ENCODE measurements at places on chromosomes 11 and 22.

DNA sequence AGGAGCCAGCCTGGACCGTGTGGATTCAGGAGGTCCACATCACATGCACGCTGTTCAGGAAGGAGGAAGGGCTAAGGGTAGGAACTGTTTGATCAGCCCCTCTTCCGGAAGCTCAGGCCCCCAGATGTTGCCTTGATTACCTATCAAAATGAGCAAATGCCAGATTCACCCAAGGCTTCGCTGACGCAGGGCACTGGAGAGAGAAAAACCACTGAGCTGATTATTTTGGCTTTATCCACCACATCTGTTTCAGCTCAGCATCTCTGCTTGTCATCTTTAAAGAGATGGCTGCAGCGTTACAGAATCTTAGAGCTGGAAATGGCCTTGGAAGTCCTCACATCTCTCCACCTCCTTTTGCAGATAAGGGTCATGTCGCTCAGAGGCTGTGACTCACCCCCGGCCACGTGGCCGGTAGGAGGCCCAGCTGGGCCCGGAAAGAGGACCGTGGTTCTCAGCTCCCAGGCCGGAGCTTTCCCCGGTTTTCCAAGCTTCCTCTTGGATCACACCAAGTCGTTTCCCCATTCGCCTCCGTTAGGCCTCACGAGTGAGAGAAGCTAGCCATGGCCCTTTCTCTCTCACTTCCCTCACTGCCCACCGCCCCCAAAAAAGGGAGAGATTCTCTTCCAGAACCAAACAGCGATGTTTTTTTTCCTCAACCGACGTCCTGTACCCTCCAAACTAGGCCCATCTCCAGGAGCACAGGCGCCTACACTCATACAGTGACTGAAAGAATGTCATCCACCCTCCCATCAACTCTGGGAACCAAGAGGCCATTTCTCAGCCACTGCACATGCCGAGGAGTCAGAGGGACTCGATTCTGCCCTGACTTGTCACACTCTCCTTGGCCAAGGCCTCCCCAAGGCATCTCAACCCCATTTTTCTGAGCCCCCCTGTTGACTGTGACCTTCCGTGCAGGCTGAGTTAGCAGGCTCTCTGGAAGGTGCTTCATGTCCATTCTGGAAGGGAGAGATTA lies 37.6 kb downstream of the LIF start:
- DNase-seq = no peak

- no peak for DNase-seq
Measured at GRCh38 chr11:14713496-14714244, 70.1 kb downstream of the PDE3B start.

DNA sequence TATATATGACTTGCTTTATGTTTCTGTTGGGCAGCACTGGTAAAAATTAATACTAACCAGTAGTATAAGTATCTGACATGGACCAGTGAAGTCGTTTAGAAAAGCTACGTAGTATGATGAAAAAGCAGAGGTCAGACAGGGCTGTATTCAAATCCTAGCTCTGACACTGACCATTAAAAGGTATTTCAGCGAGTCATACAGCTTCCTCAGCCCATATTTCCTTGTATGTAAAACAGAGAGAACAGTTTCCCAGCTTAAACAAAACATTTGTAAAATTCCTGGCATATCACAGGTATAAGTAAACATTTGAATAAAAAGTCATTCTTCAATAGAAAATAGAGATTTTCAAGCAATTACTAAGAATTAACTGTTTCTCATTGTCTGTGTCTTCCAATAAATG lies 4.2 kb downstream of the NOX4 start:
- DNase-seq = no peak

DNA sequence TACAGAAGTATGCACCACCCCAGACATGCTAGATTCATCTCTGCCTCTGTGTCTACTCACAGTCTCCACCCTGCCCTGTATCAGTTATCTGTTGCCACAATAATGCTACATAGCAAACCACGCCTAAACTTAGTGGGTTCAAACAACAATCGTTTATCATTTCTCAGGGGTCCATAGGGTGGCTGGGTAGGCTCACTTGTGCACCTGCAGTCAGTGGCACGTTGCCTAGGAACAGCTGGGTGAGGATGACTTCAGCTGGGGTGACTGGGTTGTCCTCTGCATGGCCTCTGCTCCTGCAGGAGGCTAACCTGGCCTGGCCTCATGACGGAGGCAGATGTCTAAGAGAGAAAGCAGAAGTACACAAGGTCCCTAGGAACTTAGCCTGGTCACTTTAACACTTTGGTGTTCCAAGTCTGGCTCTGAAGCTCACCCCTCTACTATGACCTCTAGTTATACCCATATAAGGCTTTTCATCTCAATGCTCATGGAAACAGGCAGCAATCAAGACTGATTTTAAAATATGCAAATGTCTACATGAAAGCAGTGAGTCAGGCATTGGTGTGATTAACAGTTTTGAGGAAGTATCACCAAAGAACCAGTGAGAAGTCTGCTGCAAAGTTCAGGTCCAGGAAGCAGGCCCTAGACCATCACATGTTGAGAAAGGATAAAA lies 10.7 kb downstream of the OLFML1 start:
- no peak for DNase-seq

DNA sequence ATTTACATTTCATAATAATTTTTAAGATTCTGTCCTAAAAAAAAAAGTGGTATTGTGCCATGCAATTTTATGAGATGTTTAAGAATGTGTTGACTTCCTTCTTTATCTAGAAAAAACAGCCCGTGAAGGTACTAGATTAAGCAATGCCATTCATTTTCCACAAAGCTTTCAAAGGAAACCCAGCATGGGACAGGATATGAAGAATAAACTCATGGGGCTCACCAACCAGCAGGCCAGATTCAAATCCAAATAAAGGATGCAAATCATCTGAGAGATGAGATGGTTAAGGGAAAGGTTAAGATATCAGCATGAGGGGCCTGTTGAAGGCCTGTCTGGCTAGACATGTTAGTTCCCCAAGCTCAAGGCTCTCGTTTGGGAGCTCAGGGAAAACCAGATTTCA lies 199.1 kb downstream of the SWAP70 start:
- DNase-seq = no peak

DNA sequence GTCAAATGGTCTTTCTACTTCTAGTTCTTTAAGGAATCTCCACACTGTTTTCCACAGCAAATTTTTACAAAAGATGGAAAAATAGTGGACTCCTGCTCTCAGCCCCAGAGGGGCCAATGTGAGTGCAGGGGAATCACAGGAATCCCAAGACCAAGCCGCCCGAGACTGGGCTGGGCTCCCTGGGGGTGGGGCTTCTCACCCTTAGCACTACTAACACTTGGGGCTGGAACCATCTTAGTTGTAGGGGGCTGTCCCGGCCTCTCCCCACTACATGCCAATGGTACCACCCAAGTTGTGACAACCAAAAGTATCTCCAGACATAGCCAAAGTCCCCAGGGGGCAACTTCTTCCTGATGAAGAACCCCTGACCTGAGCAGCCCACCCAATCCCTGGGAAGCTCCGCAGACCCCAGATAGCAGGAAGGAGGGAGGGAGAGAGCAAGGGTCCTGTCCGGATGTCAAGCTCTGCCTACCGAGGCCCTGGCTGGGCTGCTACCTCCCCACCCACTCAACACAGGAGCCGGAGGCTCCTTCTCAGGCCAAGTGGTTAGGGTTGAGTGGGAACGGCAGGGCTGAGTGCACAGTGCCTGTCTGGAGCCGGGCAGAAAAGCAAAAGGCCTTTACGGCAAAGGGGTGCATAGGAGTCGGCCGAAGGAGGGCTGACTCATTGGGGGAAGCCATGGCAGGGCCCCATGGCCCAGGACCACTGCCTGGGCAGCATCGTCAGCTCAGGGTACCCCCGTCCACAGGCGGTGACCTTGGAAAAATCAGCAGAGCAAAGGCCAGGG lies 122.5 kb upstream of the FGF3 start:
- no peak for DNase-seq

- no peak for DNase-seq
Measured at GRCh38 chr22:38309614-38310517, 7.4 kb downstream of the CSNK1E start.

Measured in stimulated activated CD8-positive, alpha-beta memory T cell treated with anti-CD3 and anti-CD28 coated beads, Interleukin-4, amount 100 ng/mL, for 1 hour (primary cell).